Activated CD8-positive, alpha-beta memory T cell treated with anti-CD3 and anti-CD28 coated beads for 1 hour (primary cell): ENCODE measurements at places on chromosomes 11 and 22.

GRCh38 chr11:79046366-79046765, 394.5 kb downstream of the TENM4 start:
- DNase-seq = no peak

GRCh38 chr11:30508594-30508993, 77.6 kb downstream of the MPPED2 start:
- no peak for DNase-seq

DNA sequence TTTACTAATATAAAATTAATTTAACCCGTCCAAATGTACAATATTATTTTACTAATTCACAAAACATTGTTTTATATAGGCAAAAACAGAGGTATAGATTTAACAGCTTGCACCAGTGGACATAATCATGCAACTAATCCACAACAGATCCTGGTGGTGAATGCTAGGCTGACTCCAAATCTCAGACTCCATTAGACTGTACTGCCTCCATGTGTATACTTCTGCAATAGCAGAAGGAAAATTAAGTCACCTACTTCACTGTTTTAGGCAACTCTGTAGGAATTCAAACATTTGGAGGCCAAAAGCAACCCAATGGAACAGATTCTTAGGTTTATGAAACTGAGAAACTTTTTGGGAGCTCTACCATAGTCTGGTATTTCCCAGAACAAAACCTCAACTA, 30.0 kb upstream of the RAB39A start:
- no peak for DNase-seq

DNA sequence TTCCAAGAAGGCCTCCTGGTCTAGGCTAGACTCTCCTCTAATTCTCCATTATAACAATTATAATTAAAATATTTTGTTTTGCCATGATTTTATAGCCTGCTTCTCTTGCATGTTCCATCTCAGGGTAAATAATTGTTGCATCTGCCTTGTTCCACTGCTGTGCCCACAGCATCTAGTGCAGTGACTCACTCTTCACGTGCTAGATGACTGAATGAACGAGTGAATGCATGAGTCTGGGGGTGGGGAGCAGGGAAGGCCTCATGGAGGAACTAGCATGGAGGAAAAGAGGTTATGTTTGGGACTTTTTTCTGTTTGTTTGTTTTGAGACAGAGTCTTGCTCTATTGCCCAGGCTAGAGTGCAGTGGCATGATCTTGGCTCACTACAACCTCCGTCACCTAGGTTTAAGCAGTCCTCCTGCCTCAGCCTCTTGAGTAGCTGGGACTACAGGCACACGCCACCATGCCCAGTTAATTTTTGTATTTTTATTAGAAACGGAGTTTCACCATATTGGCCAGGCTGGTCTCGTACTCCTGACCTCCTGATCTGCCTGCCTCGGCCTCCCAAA, 5.2 kb upstream of the OAF start:
- no peak for DNase-seq

- DNase-seq = no peak
Measured at GRCh38 chr22:17580441-17581031, 17.2 kb downstream of the SLC25A18 start.

DNA sequence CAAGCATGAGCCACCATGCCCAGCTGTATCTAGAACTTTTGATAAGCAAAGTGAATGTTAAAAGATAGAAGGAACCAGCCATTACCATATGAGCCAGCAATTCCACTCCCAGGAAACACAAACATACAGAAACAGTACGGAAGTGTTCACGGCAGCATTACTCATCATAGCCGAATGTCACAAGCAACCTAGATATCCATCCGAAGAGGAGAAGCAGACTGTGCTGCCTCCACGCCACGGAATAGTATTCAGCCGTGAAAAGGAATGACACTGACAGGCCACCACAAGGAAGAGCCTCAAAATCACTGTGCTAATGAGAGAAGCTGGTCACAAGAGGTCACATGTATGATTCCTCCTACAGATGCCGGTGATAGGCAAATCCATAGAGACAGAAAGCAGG, 17.6 kb upstream of the MGAT3 start:
- no peak for DNase-seq
